ENCODE measurements at places on chromosomes 7 and 10. TPM values are rescaled to one million over a fixed set of nuclear protein-coding genes. Genes with fewer than 3 reads are reported as not detected.

The ENTPD1 gene
- 8.8 TPM for total RNA-seq

The SOSTDC1 gene
- 13.1 TPM for total RNA-seq

The ARHGEF35 gene
- 1.6 TPM for total RNA-seq

The PROSER2 gene
- total RNA-seq: 0.31 TPM

The ECHDC3 gene
- total RNA-seq: 3.1 TPM

The GNAI1 gene
- 164 TPM for total RNA-seq

The NUTM2B gene
- 2.8 TPM for total RNA-seq

The NME8 gene
- not detected for total RNA-seq

The FKBP6 gene
- total RNA-seq: not detected

The UPK3B gene
- 0.63 TPM for total RNA-seq

The DLX5 gene
- total RNA-seq: 7.5 TPM

The PDE6C gene
- not detected for total RNA-seq

The AZGP1 gene
- not detected for total RNA-seq

The ADAM22 gene
- 121 TPM for total RNA-seq

The ACSL5 gene
- 1.3 TPM for total RNA-seq

The ENKUR gene
- total RNA-seq: 4.4 TPM

The FKBP9 gene
- total RNA-seq: 36.6 TPM

The STEAP1 gene
- not detected for total RNA-seq

The NEBL gene
- total RNA-seq: 72.6 TPM

The VOPP1 gene
- 117 TPM for total RNA-seq

The FXYD4 gene
- not detected for total RNA-seq

The CHRM2 gene
- 13.8 TPM for total RNA-seq

The HOXA4 gene
- total RNA-seq: not detected

The MLXIPL gene
- total RNA-seq: under 0.01 TPM

The PILRA gene
- total RNA-seq: 3.8 TPM

The CISD1 gene
- total RNA-seq: 17.2 TPM

The PRPS1L1 gene
- total RNA-seq: not detected

The ADCYAP1R1 gene
- total RNA-seq: 65.4 TPM

The FAM13C gene
- 41.6 TPM for total RNA-seq

The TRPV6 gene
- total RNA-seq: 0.94 TPM

The MRLN gene
- 1.3 TPM for total RNA-seq

The TMEM196 gene
- total RNA-seq: 12.8 TPM

The CCDC6 gene
- total RNA-seq: 42.9 TPM

The SPDYE2 gene
- total RNA-seq: not detected

The AP5Z1 gene
- 17.2 TPM for total RNA-seq

The TAS2R4 gene
- total RNA-seq: 16.6 TPM

The WDR86 gene
- total RNA-seq: 121 TPM

The OR9A2 gene
- total RNA-seq: 5.6 TPM

The GTF2I gene
- 586 TPM for total RNA-seq

The GIMAP8 gene
- total RNA-seq: 1.3 TPM

The LBX1 gene
- not detected for total RNA-seq

The NEUROD6 gene
- 439 TPM for total RNA-seq

The RNF133 gene
- 1.6 TPM for total RNA-seq

The ZNF503 gene
- total RNA-seq: 1.9 TPM

The APBB1IP gene
- 1.3 TPM for total RNA-seq

The HTR7 gene
- 16.3 TPM for total RNA-seq

The CALML3 gene
- not detected for total RNA-seq

The PLEKHS1 gene
- not detected for total RNA-seq

The ORAI2 gene
- 27.5 TPM for total RNA-seq

The MKI67 gene
- total RNA-seq: 8.5 TPM

Data from parietal lobe (tissue), 2 donors.